ENCODE measurements at places on chromosomes 1 and 21.

- DNase-seq, result no peak
Measured at GRCh38 chr1:18020021-18020817, 87.4 kb upstream of the IGSF21 start.

DNA sequence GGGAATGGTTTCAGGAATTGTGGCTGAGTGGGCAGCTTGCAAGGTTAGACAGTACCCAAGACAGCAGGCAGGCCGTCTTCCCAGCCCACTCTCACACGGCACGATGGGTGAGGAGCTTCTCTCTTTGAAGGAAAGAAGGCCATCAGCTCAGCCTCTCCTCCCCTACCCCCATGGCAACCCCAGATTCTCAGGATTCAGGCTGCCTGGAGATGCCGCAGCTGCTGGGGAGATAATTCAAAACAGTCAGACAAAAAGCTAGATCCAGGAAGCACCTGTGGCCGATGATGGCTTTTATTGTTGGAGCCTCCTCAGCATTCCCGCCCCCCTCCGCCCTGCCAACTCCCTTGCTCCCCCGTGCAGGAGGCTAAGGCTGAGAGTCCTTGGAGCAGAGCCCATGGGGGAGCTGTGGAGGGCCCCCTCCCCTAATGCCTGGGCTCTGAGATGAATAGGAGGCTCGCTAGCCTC, 220.5 kb downstream of the TRABD2B start:
- no peak for DNase-seq

DNA sequence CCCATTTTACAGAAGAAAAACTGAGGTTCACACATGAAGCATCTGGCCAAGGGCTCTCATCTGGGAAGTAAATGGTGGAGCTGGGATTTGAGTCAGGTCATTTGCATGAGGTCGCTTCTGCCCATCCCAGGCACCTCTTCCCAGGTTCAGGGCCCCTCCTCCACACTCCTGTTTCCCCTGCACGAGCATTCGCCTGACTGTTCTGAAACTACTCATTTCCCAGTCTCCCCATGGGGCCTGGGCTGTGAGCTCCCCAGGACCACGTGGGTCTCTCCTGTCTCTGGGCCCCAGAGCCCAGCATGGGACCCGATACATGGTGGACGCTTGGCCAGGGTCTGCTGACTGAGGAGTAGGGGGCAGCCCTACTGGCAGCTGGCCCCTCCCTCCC, 360.8 kb downstream of the MATN1 start:
- no peak for DNase-seq

DNA sequence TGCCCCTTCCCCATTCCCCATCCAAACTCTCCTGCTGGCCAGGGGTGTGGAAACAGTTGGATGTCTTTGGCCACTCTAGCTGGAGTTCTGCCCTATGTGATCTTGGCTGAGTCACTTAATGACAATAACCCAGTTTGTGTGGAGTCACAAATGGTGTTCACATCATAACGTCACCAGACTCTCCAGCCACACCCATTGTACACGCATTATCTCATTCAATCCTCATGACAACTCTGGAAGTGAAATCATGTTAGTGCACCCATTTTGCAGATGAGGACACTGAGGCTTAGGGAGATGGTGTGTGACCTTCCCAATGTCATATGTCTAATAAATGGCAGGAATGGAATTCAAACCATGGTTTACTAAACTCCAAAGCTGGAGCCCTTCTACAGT, 1.2 kb upstream of the CDA start:
- DNase-seq, result no peak

GRCh38 chr1:209207701-209208286, 375.7 kb upstream of the CAMK1G start:
- no peak for DNase-seq

DNA sequence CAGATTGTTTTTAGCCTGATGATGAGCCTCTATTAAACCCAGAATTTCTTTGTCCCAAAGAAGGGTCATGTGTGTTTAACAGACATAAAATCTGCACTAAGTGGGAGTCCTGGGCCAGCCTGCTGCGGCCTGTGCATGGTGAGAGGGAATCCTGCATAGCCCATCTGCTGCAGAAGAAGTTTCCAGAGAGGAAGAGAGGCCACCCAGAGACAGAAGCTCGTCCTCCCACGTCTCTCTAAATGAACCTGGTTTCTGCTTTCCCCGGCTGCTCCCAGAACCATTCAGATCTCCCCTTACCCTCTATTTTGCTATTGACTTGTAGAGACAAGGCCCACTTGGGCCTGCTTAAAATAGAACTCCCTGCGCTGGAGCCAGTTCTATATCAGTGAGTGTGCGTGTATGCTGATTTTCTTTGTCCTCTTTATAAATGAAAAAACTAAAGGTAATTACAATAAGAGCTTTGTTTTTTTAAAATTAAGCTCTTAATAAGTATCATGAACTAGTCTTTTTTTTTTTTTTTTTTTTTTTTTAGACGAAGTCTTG, 142.8 kb upstream of the RAB4A start:
- DNase-seq, result no peak

DNA sequence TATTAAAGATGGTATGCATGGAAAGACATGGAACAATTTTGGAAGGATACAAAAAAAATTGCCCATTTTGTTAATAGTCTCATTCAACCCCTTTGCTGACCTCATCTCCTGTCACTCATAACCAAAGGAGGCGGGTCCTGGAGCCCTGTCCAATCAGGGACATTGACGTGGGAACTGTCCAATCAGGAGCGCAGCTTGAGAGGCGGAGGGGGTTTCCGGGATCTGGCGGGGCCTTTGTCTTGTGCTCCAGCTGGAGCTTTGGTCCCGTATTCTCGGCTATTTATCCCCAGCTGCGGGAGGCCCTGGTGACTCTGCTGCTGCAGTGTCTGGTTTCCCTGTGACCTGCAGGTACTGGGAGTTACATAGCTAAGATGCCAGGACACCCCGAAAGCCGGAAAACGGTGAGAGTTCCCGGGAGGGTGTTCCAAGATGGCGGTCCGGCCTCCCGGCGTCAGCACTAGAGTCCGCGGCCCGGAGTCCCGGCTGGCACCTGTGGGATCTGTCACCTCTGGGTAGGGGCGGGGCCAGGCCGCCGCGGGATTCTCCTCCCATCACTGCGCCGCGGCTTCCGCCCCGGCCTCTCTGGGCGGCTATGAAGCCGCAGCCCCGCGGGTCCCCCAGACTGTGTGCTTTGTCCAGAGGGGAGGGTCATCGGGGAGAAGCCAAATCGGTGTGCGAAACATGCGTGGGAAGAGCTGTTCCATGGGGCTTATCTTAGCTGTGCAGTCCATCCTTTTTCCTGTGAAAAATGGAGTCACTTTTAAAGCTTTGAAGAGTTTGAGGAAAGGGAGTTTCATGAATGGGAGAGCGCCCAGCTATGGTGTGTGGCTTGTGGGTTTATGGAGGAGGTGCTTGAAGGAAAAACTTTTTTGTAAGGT, at the start of gene ZNF678:
TSS of gene ZNF678 (plus strand) at position 233 of the 878 bp plus-strand sequence. CDS start 87,436 bp downstream, outside the sequence.
- DNase-seq, result peak; percentile 65

DNA sequence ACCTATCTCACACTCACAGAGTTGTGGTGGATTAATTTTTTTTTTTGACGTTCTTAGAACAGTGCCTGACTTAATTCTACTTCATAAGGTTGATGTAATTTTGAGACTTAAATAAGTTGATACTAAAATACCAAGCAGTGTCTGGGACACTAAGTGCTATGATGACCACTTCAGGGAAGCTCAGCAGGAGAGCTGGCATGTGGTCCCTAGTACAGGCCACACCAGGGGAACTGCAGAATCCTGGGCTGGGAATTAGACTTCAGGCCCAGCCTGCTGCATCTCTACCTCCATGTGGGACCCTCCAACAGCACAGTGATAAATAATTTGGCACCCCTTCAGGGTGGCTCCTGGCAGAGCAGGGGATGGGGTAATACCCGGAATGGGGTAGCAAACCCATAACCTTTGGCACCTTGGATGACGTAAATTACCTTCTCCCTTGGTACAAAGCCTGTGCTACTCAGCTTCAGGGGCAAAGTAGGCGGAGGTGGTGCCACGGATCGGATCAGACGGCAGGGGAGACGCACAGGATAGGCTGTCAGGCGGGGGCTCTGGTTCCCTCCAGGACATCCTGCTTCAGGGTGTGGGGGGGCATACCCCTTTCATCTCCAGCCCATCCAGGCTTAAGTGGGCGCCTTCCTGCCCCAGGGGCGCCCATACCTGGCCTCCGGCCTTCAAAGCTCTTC, 4.8 kb downstream of the MFSD2A start:
- no peak for DNase-seq

- DNase-seq, result no peak
Measured at GRCh38 chr1:16605532-16606505, 7.5 kb downstream of the NBPF1 start.

GRCh38 chr21:40636026-40636425, 210.9 kb downstream of the DSCAM start:
- no peak for DNase-seq

- DNase-seq, result no peak
Measured at GRCh38 chr1:153355445-153356071, 2.1 kb upstream of the S100A9 start.

DNA sequence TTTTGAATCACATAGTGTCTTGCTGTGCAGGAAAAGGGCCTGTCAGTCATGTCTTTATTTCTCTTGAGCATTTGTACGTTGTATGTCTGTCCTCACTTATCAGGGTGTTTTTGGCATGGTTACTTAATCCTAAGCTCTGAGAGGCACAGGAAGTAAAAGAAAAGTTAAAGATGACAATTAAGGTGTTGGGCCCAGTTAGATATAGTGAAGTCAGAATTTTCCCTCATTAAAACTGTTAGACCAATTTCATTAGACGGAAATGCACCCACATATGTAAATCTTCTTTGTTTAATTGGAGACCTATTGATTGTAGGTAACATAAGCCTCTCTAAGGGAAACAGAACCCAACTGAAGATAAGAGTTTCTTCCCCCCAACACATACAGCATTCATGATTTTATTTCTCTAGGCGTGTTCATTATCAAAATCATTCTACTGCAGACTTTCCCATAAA, 21.9 kb downstream of the NFIA start:
- no peak for DNase-seq

DNA sequence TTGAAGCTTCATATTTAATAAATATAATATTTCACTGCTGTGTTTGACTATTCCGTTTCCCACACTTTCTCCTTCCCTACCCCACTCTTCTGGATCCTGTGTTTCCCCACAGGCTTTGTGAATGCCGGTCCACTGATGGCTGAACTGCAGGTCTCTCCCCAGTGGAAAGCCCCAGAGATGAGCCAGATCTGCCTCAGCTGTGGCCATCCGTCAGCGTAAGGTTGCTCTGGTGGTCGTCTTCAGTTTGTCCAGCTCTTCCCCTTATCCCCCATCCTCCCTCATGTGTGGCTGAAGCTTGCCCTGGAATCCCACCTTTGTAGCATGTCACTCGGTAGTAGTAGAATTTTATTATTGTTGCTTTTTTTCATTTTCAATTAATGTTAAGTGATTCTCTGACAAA, 11.4 kb downstream of the SMAP2 start:
- DNase-seq, result no peak

- DNase-seq, result no peak
Measured at GRCh38 chr1:172326136-172326535, 94.3 kb upstream of the C1orf105 start.

GRCh38 chr1:227318016-227318852, at the start of gene CDC42BPA:
CDC42BPA (minus strand) TSS chr1:227318492; CDS start chr1:227317182, 1,310 bp downstream.
- no peak for DNase-seq

- no peak for DNase-seq
Measured at GRCh38 chr1:42658877-42659337, 684 bp downstream of the PPIH start.
